ENCODE measurements at places on chromosomes 3 and 15.
A peak's percentile ranks its signal among the peaks of the same experiment; 100 is the strongest.

DNA sequence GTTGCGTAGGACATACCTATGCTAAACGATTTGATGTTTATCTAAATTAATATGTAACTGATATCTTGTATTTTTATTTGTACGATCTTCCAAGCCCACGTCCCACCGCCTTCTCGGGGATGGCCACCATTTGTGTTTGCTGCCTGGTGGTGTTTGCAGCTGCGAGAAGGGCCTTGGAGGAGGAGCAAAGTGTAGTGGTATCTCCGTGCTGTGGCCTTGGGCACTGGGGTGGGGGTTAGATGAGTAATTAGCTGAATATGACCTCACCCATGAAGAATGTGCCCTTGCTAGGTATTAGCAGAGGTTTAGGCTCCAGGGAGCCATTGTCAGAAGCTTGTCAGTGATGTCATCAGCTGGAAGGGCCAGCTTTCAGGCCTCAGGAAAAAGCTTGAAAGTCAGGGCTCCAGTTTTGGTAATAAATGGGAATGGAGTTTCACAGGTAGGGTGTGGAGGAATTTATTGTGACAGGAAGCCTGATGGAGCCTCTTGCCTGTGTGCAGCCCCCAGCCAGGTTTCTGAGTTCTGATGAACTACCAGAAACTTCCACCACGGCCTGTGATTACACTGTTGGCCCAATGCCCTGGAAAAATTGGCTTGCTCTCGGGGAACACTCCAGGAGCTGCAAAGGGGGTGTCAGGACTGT, 41.0 kb downstream of the FLNB start:
- DNase-seq: no peak

- no peak for DNase-seq
These were observed 124.1 kb downstream of the DGKG start for GRCh38 chr3:186237915-186238314.

DNA sequence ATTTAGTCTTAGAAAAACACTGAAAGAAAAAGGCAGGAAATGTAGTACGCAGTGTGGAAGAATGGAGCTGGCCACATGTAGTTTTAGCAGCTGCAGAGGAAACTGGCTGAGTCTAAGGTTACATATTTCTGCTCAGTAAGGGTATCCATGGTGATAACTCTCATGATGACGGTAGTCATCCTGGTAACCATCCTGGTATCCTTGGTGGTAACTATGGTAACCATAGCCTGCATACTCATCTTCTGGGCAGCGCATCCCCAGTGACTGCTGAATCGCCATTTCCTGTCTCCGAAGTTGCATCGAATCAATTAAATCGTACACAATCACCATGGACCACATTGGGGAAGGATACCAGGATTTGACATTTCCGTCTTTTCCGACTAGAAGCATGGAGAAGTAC, 35.7 kb downstream of the CCDC80 start:
- no peak for DNase-seq

- DNase-seq: peak; percentile 42
These were observed 72.7 kb downstream of the HMG20A start for GRCh38 chr15:77493324-77493907.

DNA sequence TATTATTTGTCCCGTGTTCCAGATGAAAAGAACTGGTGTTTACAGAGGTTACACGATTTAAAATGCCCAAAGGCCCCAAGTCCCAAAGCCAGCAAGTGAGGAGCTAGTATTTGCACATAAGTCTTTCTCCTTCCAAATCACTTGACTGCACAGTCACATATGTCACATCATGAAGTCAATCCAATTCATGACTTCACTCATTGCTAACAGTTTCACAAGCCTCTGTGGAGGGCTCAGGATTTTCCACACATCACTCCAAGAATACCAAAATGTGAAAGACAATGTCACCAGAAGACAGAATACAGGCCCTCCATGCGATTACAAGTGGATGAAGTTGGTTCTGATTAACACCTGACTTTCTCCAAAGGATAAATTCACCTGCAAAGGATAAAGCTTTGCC, 283.1 kb upstream of the UBE2E2 start:
- no peak for DNase-seq

DNA sequence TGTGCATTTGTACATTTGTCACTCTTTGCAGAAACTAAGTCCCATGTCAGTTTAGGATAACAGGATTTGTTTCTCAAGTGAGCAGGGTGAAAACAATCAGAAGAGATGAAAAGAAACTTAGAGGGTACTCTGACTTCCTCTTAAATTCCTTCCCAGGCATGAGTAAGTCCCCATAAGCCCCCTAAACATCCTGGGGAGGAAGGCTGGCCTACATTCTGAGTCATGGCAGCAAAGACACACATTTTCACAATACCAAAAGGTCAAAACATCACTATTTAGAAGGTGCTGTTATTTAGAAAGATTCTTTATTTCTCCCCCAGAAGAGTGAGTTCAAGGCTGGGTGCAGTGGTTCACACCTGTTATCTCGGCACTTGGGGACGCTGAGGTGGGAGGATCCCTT, 7.6 kb upstream of the FOXP1 start:
- no peak for DNase-seq

DNA sequence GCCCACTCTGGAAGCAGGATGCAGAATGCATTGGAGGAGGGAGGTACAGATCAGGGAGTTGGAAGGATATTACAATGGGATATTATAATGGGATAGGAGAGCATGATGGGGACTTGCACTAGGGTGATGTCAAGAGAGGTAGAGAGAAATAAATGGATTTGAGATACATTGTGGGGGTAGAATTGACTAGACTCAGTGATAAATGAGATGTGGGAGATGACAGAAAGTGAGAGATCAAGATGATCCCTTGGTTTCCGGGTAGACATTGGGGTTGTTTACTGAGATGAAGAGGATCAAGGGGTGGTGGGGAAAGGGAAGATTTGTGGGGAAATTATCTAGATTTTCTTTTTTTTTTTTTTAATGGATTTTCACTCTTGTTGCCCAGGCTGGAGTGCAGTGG, 42.7 kb downstream of the BFSP2 start:
- DNase-seq: no peak

- no peak for DNase-seq
These were observed 34.7 kb downstream of the NUP210 start for GRCh38 chr3:13385373-13385965.

- DNase-seq: no peak
These were observed 84.3 kb downstream of the ATP1B3 start for GRCh38 chr3:141960731-141961130.

DNA sequence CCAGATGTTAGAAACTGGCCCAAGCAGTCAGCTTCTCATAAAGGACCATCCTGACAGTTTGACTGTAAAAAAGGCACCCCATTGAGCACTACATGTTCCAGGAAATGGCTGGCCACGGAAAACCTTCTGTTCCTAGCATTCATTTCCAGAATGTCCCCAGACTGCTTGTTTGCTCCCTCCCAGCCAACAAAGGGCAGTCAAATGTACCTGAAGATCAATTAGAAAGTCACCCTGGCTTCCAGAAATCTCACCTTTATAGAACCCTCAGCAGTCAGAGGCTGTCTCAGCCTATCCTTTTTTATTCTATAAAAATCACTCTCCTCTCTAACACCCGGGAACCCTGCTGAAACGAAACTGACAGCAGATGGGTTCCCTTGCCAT, 784 bp upstream of the SAMMSON start:
- DNase-seq: no peak

DNA sequence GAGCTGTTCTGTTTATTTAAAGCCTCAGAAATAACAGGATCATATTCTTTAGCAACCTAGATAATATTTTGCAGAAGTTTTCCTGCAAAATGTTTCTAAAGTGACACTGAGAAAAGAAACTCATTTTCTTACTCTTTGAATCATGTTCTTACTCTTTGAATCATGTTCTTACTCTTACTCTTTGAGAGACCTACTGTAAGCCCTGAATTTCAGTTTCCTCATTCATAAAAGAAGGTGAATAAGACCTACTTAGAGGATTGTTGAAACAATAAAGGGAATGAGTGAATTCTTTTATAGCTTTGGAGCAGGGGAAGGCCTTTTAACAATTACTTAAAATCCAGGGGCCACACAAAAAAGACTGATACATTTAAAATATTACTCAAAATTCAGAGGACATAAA, 221.7 kb upstream of the CMC1 start:
- DNase-seq: no peak

GRCh38 chr3:23435904-23436303, 232.8 kb downstream of the UBE2E2 start:
- DNase-seq: no peak

GRCh38 chr3:37897763-37898162, 36.1 kb downstream of the CTDSPL start:
- no peak for DNase-seq

GRCh38 chr3:154161806-154162205, 40.6 kb downstream of the ARHGEF26 start:
- DNase-seq: no peak

GRCh38 chr15:71780115-71780976, 30.0 kb upstream of the NR2E3 start:
- DNase-seq: peak; percentile 25

GRCh38 chr15:80309769-80310384, 57.9 kb upstream of the CTXND1 start:
- DNase-seq: peak; percentile 14

DNA sequence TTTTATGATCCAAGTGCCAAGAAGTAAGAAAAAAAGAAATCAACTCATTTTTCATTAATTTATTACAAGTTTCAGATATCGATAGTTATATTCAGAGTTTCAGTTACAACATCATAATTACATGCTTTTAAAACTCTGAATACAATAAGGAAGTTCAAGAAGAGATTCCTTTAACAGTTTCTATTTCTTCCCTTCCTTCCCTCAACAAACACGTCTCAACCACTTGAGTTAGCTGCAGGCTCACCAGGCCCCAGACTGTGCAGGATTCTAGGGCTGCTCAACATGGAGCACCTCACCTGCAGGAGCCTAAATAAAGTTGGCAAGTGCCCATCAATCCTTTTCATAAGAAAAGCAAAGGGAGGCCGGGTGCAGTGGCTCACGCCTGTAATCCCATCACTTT, 79.2 kb upstream of the FNDC3B start:
- DNase-seq: no peak

DNA sequence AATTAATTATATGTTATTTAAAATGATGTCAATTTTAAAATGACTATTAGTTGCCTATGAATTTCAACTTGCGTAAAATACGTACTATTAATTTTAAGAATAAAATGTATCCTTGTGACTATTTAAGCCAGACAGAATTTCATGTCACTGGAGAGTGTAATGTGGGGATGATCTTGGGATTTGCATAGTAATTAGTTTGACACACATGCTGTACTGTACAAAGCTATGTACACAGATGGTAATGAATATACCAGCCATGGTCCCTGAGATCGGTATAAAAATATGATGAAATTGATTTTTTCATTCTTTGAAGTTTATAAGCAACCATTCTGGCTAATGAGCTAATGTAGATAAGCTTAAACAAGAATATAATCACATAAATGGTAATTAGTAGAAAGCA, 134.4 kb upstream of the ROBO1 start:
- no peak for DNase-seq
